Progenitor cell of endocrine pancreas (in vitro differentiated cells): ENCODE measurements at places on chromosomes 3 and 15. TPM values are rescaled to one million over a fixed set of nuclear protein-coding genes. Genes with fewer than 3 reads are reported as not detected.

The NRG4 gene
- total RNA-seq, result 1.0 and 3.0 TPM in 2 replicates

The DAZL gene
- total RNA-seq, result not detected in 2 replicates

The SHISA5 gene
- total RNA-seq, result 157 and 162 TPM in 2 replicates

The UPK1B gene
- total RNA-seq, result 8.3 and 11.9 TPM in 2 replicates

The RPS17 gene
- 1,639 and 1,699 TPM in 2 replicates for total RNA-seq

The ADIPOQ gene
- total RNA-seq, result not detected in 2 replicates

The RARB gene
- total RNA-seq, result 26.3 and 30.0 TPM in 2 replicates

The GRAMD1C gene
- total RNA-seq, result 1.7 and 2.4 TPM in 2 replicates

The ADAMTS7 gene
- total RNA-seq, result 119 and 127 TPM in 2 replicates

The DLG1 gene
- 99.6 and 115 TPM in 2 replicates for total RNA-seq

The CHL1 gene
- total RNA-seq, result 24.7 and 32.5 TPM in 2 replicates

The TLR9 gene
- not detected in 2 replicates for total RNA-seq

The ZNF660 gene
- 22.6 and 27.1 TPM in 2 replicates for total RNA-seq

The GABRA5 gene
- total RNA-seq, result 0.10 TPM in 1 of 2 replicates, not detected in the other

The PLA2G4E gene
- total RNA-seq, result 0.09 TPM in 1 of 2 replicates, not detected in the other

The LMAN1L gene
- not detected in 2 replicates for total RNA-seq

The ATP2B2 gene
- 0.07 TPM in 2 replicates for total RNA-seq

The C3orf52 gene
- total RNA-seq, result 20.6 and 23.7 TPM in 2 replicates

The SLC35A5 gene
- 33.8 and 36.8 TPM in 2 replicates for total RNA-seq

The KCNMB3 gene
- total RNA-seq, result 3.4 and 4.4 TPM in 2 replicates

The EXD1 gene
- total RNA-seq, result not detected in 2 replicates
